ENCODE measurements at places on chromosomes 3 and 15. TPM values are rescaled to one million over a fixed set of nuclear protein-coding genes. Genes with fewer than 3 reads are reported as not detected.

DNA sequence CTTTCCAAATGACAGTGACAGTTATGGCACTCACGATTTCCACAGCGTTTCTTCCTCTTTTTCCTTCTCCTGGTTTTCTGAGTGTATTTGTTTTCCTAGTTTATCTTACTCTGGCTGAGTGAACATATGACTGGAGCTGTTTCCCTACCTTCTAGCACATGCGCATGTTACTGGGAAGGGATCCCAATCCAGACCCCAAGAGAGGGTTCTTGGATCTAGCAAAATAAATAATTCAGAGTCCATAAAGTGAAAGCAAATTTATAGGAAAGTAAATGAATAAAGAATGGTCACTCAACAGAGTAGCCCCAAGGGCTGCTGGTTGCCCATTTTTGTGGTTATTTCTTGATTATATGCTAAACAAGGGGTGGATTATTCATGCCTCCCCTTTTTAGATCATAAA, 23.8 kb downstream of the METTL6 start:
- DNase-seq = no peak

ERICH6 gene
- total RNA-seq = not detected

DNA sequence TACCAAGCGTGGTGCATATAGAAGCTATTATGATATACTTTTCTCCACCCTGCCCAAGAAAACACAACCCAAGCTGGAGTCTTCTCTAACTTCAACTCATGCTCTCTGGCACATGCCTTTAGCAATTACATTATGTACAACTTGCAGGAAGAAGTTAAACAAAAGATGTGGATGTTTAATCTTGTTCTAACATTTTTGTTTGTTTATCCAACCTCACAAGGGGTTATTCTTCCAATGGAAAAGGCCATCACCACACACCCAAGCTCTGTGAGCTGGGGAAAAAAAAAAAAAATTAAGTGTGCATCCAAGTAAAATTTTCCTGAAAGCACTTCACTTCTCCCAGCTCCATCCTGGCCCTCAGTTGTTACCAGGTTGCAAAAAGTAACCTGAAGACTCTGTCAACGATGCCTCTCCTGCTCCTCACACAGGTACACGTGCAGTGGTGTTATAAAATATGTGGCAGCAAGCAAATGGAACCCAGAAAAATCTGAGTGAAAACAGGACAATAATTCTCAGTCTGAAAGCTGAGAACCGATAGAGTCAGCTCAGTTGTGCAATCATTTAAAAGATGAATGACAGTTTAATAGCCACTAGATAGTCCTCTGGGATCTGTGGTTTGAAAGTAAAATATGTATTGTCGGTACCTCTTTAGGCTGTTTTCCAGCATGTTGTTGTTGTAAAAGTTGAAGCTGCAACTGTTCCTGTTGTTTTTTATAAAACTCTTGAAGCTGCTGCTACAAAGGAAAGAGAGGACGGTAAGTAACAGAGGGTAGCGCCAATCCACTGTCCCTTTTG, 531.4 kb downstream of the FOXP1 start:
- no peak for DNase-seq

SERINC4 gene
- total RNA-seq = 0.16 TPM

DNA sequence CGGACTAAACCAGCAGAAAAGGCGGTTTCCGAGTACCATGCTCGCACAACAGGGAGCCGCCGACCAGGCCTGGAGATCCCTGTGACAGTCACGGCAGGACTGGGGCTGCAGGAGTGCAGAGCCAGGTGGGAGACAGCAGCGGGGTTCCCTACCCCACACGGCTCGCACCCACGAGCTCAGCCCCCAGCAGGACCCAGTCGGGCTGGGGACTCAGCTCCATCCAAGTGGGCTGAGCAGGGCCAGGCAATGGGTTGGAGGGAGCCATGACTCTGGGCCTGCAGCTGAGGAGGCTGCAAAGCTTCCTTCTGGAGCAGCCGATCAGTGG, 15.8 kb downstream of the XXYLT1 start:
- no peak for DNase-seq

- no peak for DNase-seq
Observed at GRCh38 chr3:16089521-16089920, 85.0 kb upstream of the GALNT15 start.

ABCC5 gene
- total RNA-seq = 35.2 TPM

- no peak for DNase-seq
Observed at GRCh38 chr3:172061724-172062184, 22.4 kb downstream of the FNDC3B start.

USP19 gene
- total RNA-seq = 75.8 TPM

PLOD2 gene
- total RNA-seq = 36.6 TPM

MCF2L2 gene
- total RNA-seq = 7.3 TPM

- no peak for DNase-seq
Observed at GRCh38 chr3:63896332-63897030, 15.7 kb downstream of the SCAANT1 start.

- DNase-seq = no peak
Observed at GRCh38 chr15:86894269-86894668, 814.6 kb downstream of the AGBL1 start.

DNA sequence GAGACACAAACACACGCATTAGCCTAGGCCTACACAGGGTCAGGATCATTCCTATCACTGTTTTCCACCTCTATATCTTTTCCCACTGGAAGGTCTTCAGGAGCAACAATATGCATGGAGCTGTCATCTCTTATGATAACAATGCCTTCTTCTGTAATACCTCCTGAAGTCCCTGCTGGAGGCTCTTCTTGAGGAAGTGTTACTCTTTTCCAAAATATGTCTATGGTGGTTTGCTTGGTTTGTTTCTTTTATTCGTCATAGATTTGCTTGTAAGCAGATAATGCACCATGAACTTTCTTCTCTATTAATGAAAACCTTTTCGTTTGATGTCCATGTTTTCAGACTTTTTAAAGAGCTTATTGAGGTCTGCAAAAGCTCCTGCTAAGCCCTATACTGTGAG, 109.3 kb downstream of the GMPS start:
- DNase-seq = no peak

PPARG gene
- total RNA-seq = 0.30 TPM

GRCh38 chr15:101712078-101712477, 12.2 kb downstream of the TARS3 start:
- DNase-seq = no peak

DNA sequence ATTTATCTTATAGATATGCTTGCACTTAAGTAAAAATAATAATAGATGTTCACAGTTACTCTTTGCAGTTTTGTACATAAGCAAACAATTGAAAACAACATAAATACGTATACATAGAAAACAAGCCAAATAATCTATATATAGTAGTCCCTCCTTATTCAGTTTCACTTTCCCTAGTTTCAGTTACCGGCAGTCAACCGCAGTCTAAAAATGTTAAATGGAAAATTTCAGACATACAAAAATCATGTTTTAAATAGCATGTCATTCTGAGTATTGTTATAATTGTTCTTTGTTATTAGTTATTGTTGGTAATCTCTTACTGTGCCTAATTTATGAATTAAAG, 262.0 kb downstream of the CGGBP1 start:
- DNase-seq = no peak

GRCh38 chr15:40081691-40082194, 26.9 kb downstream of the BMF start:
- DNase-seq = peak; percentile 64

SOX14 gene
- 0.70 TPM for total RNA-seq

GRCh38 chr3:13338231-13338630, 81.9 kb downstream of the NUP210 start:
- no peak for DNase-seq

GRCh38 chr3:62798000-62798399, 77.2 kb downstream of the CADPS start:
- no peak for DNase-seq

SI gene
- total RNA-seq = not detected

GOLGA8A gene
- 37.2 TPM for total RNA-seq

POLG gene
- 63.9 TPM for total RNA-seq

DNA sequence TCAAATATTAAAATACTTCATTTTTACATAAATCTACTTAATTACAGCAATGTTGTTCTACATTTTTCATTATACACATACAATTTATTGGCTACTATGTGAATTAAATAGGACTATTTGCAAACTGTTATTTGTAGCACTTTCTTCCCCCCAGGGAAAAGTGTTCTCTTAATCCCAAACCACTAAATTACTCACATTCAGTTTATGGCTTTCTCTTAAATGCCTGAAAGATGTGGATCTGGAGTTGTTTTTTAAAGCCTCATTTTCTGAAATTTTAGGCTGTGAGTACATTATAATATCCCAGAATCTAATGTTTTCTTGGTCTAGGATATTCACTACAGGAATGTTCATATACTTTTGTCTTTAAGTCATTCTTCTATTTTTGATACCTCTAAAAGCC, 32.7 kb downstream of the PRTG start:
- no peak for DNase-seq

DNA sequence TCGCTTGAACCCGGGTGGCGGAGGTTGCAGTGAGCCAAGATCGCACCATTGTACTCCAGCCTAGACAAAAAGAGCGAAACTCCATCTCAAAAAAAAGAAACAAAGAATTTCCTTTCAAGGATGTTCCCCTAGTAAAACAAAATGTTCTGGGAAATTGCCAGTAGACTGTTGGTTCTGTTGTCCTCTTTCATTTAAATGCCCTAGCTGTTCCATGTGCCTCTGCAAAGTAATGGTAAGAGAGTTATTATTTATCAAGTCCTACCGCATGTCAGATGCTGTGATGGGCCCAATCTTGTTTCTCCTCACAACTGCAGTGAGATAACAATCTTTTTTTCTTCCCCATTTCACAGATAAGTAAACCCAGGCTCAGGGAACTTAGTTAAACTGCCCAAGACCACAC, 254.3 kb upstream of the TPM1 start:
- DNase-seq = no peak

CASR gene
- 0.16 TPM for total RNA-seq

CCK gene
- total RNA-seq = 0.50 TPM

DNA sequence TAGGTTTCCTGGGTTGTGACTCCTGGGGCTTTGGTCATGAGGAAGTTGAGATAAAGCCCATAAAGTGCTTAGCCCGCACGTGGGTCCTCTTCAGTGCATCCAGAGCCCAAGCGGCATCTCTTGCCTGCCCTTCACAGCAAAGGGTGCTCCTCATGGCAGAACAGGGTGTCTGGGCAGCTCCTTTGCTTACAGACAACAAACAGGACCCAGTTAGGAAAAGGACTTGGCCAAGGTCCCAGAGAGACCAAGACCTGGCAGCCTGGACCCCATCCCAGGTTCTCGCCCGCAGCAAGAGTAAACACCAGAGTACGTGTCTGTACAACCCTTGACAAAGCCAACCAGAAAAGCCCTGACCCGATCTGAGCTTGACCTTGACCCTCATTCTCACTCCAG, 27.0 kb downstream of the ALS2CL start:
- DNase-seq = no peak

DNA sequence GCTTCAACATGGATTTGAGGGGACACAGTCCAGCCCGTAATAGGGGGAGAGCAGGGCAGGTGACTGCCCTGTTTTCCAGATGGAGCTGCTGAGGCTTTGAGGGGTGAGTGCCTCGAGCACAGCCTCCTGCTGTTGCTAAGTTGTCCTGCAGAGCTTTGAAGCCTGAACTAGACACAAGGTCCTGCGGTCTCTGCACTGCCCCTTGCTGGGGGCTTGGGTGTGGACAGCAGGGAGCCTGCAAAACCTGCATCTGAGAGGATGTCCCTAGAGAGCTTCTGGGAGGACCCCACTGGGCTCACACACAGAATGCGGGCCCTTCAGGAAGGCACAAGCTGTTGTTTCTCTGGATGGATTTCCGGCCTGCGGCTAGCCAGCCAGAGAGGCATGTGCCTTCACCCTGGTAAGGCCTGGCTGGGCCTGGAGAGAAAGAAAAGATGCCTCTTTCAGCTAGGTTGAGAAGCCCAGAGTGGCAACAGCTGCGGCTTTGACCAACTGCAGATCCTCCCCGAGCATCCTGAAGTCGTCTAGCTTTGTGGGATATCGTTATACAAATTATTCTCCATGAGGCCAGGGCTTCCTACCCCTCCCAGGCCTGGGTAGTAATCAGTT, 226.2 kb downstream of the SLCO3A1 start:
- no peak for DNase-seq

- no peak for DNase-seq
Observed at GRCh38 chr3:40103829-40104228, 205.7 kb upstream of the EIF1B start.

DNA sequence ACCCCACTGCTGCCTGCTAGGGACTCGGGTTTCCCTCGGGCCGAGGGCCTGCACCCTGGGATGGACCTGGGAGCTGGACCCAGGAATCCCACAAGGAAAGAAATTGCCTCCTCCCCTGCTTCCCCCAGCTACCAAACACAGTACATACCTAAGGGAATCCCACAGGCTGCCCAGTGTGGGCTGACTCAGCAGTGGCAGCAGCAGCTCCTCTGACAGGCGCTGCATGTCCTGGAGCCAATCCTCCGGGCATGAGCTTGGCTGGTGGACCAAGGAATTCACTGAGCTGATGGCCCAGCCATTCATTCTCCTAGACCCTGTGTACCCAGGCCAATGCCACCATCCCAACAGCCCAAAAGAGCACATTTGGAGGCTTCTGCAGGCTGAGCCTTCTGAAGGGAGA, 9.5 kb upstream of the LTK start:
- DNase-seq = no peak

- no peak for DNase-seq
Observed at GRCh38 chr15:81221449-81221848, 24.8 kb downstream of the IL16 start.

DNA sequence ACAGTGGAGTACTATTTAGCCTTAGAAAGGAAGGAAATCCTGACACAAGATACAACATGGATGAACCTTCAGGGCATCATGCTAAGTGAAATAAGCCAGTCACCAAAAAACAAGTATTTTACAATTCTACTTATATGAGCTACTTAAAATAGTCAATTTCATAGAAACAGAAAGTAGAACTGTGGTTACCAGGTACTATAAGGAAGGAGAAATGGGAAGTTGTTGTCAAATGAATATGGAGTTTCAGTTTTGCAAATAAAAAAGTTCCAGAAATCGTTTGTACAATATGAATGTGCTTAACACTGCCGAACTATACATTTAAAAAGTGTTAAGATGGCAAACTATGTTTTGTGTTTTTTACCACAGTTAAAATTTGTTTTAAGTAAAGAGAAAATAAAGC, 26.8 kb downstream of the TRANK1 start:
- no peak for DNase-seq

MYZAP gene
- 0.68 TPM for total RNA-seq

DNA sequence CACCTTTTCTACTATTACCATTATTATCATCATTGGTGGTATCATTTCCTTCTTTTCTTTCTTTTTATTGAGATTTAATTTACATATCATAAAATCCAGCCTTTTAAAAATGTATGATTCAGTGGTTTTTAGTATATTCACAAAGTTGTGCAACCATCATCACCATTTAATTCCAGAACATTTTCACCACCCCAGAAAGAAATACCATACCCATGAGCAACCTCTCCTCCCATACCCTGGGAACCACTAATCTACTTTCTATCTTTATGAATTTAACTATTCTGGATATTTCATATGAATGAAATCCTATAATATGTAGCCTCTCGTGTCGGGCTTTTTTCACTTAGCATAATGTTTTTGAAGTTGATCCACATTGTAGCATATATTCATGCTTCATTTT, 29.1 kb downstream of the AAGAB start:
- no peak for DNase-seq
